ENCODE measurements at places on chromosomes 1 and 21.

GRCh38 chr1:27118440-27118689 is 36.6 kb downstream of the SLC9A1 start:
- no peak for DNase-seq

- peak; percentile 91 for DNase-seq
Observed at GRCh38 chr1:12040457-12041051, 21.3 kb downstream of the MIIP start.

DNA sequence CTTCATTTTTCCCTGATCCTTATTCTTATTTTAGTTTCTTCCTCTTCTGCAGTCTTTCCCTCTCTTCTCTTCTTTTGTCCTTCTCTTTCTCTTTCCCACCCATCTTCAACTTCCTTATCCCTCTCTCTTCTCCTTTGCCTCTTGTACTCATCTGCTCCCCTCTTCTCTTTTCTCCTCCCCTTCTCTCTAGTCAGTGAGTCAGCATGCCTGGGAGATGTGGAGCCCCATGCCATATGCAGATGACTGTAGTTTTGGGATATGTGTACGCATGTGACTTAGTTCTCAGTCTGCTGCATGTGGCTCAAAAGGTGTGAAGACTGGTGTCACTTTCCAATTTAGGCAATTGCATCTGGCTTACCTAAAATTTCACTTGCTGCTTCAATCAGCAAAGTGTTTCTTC is 10.4 kb downstream of the DNAJC6 start:
- no peak for DNase-seq

GRCh38 chr1:51373898-51374297 is 43.5 kb upstream of the TTC39A start:
- no peak for DNase-seq

DNA sequence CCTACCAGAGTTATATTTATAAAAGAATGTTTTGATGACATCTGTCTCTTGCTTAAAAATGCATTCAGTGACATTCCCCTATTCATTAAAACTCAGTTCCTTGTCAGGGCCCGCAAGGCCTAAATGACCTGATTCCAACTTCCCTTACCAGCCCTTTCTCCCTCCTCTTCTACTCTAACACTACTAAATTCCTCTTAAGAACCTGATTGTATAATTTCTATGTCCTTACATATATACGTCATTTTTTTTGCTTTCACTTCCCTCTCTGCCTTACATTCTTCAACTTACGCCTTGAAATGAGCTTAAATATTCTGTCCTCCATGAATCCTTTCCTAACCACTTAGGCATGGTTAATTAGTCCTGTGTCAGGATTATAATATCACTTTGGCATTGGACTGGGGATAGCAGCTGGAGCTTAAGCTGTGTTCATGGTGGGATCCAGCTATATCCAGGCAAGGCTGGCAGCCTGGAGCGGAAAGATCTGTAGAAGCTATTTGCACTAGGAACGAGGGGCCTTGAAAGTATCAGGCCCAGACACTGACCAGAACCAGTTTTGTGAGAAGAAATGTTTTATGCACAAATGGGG is 360.2 kb upstream of the PTBP2 start:
- no peak for DNase-seq

DNA sequence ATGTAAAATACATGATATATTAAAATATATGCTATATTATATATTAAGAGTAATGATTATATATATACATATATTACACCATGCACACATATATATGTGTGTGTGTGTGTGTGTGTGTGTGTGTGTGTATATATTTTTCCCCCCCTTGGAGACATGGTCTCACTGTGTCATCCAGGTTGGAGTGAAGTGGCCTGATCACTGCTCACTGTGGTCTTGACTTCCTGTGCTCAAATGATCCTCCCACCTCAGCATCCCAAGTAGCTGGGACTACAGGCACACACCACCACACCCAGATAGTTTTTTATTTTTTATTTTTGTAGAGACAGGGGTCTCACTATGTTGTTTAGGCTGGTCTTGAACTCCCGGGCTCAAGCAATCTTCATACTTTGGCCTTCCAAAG is 54.4 kb upstream of the RBM34 start:
- no peak for DNase-seq

Measured in NCI-H69 (cell line).